ENCODE measurements at places on chromosomes 6 and 20.
A peak's percentile ranks its signal among the peaks of the same experiment; 100 is the strongest.

- no peak overlapping the region for H3K27ac ChIP-seq
- H3K36me3 ChIP-seq: no peaks in the 10 kb centered on the region
- no peak for DNase-seq
- H3K27me3 ChIP-seq: no peaks in the 10 kb centered on the region
These were observed 548.9 kb upstream of the ADGRB3 start for GRCh38 chr6:68086199-68086598.

GRCh38 chr6:20211941-20212391, 303 bp downstream of the MBOAT1 start:
- peak overlapping the region; percentile 64 for H3K4me3 ChIP-seq
- H3K27me3 ChIP-seq: 0 out of 2 replicates have a peak, but pooled peaks cover 6% of the 10 kb centered on the region
- H3K27ac ChIP-seq: no peak overlapping the region
- H3K36me3 ChIP-seq: no peaks in the 10 kb centered on the region
- peaks cover 13% of the 10 kb centered on the region for H3K4me1 ChIP-seq

DNA sequence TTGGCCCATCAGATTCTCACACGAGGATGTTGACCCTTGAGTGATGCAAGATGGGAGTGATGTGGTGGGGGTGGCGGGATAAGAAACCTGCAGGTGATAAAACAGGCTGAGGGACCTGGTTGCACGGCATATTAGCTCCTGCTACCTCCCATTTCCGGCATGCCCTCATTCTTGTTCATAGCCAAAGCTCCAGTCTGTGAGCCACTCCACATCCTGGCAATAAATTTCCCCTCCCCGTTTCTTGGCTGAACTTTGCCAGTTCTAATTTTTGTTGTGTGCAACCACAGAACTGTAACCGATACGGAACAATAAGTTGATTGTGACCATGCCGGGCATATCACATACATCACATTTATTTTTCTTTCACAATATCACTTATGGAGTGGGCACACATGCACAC, 41.6 kb upstream of the NFATC2 start:
- no peaks in the 10 kb centered on the region for H3K36me3 ChIP-seq
- no peaks in the 10 kb centered on the region for H3K27me3 ChIP-seq
- no peak for DNase-seq
- no peak overlapping the region for H3K4me3 ChIP-seq

DNA sequence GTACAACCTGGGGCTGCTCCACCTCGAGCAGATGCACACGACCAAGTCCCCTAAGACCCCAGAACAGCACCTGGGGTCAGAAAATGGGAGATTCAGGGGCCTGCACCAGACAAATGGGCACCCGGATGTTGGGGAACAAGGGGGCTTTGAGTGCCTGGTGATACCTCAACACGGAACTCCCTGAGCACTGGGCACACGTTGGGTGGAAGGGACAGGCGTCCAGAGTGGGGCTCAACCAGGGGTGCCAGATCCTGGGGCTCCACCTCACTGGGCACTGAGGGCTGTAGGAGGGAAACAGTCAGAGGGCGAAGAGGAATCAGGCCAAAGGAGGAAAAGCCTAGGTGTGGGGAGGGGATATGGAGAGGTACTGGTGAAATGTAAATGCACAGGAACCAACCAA, 33.5 kb upstream of the SPAG4 start:
- no peak for DNase-seq
- no peak overlapping the region for H3K4me3 ChIP-seq
- no peaks in the 10 kb centered on the region for H3K27me3 ChIP-seq
- no peaks in the 10 kb centered on the region for H3K36me3 ChIP-seq

- H3K4me3 ChIP-seq: no peak overlapping the region
- no peak overlapping the region for H3K27ac ChIP-seq
These were observed 264.7 kb downstream of the ZNF217 start for GRCh38 chr20:53328961-53329360.

- H3K27me3 ChIP-seq: no peaks in the 10 kb centered on the region
- no peak for DNase-seq
- no peak overlapping the region for H3K4me3 ChIP-seq
- H3K36me3 ChIP-seq: no peaks in the 10 kb centered on the region
- no peak overlapping the region for H3K27ac ChIP-seq
These were observed 6.2 kb downstream of the PXT1 start for GRCh38 chr6:36436466-36436865.

DNA sequence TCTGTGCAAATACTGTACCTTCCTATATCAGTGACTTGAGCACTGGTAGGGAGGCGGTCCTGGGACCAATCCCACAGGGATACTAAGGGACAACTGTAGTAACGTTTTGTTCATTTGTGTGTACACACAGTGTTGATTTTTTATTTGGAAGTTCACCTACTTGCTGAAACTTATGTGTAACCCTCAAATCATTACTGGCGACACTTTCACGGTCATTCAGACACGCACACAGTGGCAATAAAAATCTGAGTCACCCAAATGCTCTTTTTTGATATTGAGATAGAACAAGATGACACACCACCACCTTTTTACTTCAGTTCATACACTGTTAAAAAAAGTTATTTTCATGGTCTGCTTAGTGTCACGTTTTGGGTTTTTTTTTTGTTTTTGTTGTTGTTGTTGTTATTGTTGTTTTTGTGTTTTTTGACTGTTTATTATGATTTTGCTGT, 79.8 kb downstream of the QKI start:
- H3K27me3 ChIP-seq: no peaks in the 10 kb centered on the region
- DNase-seq: no peak
- no peak overlapping the region for H3K27ac ChIP-seq
- no peak overlapping the region for H3K4me3 ChIP-seq
- no peaks in the 10 kb centered on the region for H3K4me1 ChIP-seq
- H3K36me3 ChIP-seq: no peaks in the 10 kb centered on the region

GRCh38 chr6:42349753-42350511, 101.8 kb downstream of the TRERF1 start:
- DNase-seq: no peak
- H3K4me1 ChIP-seq: no peaks in the 10 kb centered on the region
- no peak overlapping the region for H3K4me3 ChIP-seq
- H3K27me3 ChIP-seq: no peaks in the 10 kb centered on the region
- H3K36me3 ChIP-seq: no peaks in the 10 kb centered on the region

DNA sequence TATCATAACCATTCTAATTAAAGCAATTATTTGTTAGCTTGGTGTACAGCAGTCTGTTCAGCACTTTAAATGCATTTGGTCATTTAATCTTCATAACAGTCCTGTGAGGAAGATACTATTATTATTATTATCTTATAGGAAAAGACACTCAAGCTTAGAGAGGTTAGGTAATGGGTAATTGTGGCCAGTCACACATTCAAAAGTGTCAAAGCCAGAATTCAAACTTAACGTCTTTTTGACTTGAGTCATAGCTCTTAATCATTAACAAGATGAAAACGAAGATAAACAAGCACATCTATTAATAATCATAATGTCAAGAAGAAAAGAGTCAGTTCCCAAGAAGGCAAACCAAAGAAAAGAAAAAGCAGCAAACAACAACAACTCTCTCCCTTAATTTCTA, 251.0 kb downstream of the SYNE1 start:
- no peaks in the 10 kb centered on the region for H3K36me3 ChIP-seq
- no peaks in the 10 kb centered on the region for H3K4me1 ChIP-seq
- H3K27me3 ChIP-seq: no peaks in the 10 kb centered on the region
- no peak overlapping the region for H3K4me3 ChIP-seq
- H3K27ac ChIP-seq: no peak overlapping the region
- no peak for DNase-seq

- H3K4me3 ChIP-seq: no peak overlapping the region
- no peak overlapping the region for H3K27ac ChIP-seq
- DNase-seq: no peak
- H3K27me3 ChIP-seq: no peaks in the 10 kb centered on the region
These were observed 454.5 kb upstream of the JAG1 start for GRCh38 chr20:11128220-11128718.

DNA sequence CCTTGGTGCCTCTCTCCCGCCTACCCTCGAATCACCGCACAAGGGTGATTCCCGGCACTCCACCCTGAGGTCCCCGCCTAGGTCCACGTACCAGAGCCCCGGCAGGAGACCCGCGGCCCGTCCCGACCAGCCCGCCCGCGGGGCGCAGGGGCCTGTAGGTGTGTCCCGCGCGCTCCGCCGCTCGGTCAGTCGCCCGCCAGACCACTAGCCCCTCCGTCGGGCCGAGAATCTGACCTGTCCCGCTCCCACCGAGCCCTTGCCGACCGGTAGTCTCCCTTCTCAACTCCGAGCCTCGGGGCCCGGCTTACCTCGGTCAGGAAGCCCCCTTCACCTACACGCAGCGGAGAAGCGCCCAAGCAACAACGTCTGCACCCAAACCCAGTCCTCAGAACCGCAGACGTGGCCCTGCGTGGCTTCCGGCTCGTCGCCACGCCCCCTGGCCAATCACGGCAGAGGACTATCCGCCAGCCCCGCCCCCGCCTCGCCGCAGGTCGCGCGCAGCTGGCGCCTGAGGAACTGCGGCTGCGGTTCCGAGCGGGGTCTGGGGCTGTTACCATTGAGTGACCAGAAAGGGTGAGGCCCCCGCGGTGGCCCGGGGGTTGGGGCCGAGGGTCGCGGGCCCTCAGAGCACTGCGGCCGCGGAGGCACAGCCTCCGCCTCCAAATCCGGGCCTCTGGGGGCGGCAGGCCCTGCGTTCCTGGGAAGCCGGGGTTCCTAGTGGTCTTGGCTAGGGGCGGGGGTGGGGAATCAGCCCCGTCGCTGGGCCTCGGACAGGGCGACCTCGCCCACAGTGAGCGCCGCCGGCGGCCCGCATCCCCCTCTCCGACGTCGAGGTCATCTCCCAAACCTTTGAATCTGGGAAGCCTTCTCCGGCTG, at the start of the genes PGM3 and RWDD2A:
TSS of gene PGM3 (minus strand) at position 395 of the 876 bp plus-strand sequence. CDS start 2,253 bp downstream, outside the sequence.
TSS of gene RWDD2A (plus strand) at position 487 of the 876 bp plus-strand sequence. CDS start 1,095 bp downstream, outside the sequence.
- peaks cover 5% of the 10 kb centered on the region for H3K36me3 ChIP-seq
- no peaks in the 10 kb centered on the region for H3K27me3 ChIP-seq
- H3K27ac ChIP-seq: peak within 1 kb of the TSS; percentile 72
- DNase-seq: peak; percentile 92
- no peaks in the 10 kb centered on the region for H3K4me1 ChIP-seq

DNA sequence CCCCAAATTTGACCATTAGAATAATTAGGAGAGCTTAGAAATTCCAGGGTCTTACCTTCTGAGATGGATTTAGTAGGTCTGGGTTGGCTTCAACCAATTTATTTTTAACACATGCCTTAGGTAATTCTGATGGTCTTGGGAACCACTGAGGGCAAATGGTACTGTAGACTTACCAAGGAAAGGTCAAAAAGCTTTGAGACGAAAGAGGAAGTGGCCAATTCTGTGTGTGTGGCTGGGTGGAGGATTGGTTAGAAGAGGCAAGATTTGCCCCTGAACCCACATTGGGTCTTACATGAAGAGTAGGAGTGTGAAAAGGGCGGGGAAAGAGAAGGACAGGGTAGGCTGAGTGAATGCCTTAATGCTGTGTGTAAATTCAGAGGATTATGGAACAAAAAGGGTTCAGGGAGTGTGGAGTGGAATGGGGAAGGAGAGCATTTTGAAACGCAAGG, 2.7 kb downstream of the ITCH start:
- no peak for DNase-seq
- peaks cover 16% of the 10 kb centered on the region for H3K36me3 ChIP-seq
- no peak overlapping the region for H3K27ac ChIP-seq
- H3K4me3 ChIP-seq: no peak overlapping the region
- H3K4me1 ChIP-seq: peaks cover 6% of the 10 kb centered on the region
- no peaks in the 10 kb centered on the region for H3K27me3 ChIP-seq

- H3K27ac ChIP-seq: no peak overlapping the region
- no peak for DNase-seq
- no peaks in the 10 kb centered on the region for H3K27me3 ChIP-seq
- no peaks in the 10 kb centered on the region for H3K36me3 ChIP-seq
- no peak overlapping the region for H3K4me3 ChIP-seq
These were observed 17.4 kb downstream of the MACROD2 start for GRCh38 chr20:14012671-14013070.

GRCh38 chr20:53565254-53565653, 28.4 kb downstream of the ZNF217 start:
- H3K4me3 ChIP-seq: no peak overlapping the region
- H3K36me3 ChIP-seq: peaks cover 57% of the 10 kb centered on the region
- no peaks in the 10 kb centered on the region for H3K4me1 ChIP-seq
- H3K27ac ChIP-seq: no peak overlapping the region
- H3K27me3 ChIP-seq: no peaks in the 10 kb centered on the region

DNA sequence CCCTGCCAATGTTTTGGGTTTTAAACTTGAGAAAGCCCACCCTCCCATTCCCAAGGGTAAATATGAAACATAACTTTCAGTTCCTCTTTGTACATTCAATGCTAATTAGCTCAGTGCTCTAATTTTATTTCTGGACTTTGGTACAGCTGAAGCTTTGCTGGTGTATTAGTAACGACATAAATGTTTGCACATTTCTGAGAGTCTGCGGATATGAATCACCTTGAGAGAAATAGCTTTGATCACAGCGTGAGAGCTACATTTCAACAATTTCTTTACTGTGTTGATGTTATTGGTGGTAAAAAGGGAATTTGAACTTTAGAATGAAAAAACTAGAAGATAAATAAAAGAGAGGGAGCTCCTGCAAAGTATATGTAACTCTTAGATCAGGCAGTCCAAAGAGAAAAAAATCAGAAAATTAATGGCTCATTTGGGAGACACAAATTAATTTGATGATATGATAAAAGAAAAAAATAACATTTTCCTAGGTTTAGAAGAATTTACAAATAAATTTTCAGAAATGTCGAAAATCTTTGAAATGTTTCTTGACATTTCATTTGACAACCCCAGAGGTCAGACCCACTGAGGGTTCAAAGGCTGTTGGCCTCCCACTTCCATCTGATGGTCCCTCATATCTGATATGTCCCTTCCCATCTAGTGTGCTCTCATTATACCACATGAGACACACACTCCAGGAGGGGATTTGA, 38.5 kb upstream of the CAP2 start:
- no peak overlapping the region for H3K4me3 ChIP-seq
- H3K4me1 ChIP-seq: no peaks in the 10 kb centered on the region
- no peaks in the 10 kb centered on the region for H3K36me3 ChIP-seq
- DNase-seq: no peak
- H3K27me3 ChIP-seq: no peaks in the 10 kb centered on the region

DNA sequence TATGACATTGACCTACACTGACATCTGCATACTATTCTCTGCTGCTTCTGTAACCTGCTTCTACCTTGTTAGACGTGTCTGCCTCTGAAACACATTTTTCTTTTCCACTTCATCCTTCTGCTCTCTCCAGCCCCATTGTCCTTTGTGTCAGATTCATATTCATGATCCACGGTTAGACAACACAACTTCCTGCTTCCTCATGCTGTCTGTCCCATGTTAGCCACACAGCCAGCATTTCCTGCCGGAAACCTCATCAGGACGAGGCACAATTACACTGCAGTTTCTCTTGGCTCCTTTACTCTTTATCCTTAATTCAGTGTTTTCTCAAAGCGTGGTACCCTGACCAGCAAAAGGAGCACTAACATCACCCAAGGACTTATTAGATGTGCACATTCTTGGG, 150.2 kb downstream of the TBC1D7 start:
- no peak for DNase-seq
- no peak overlapping the region for H3K27ac ChIP-seq
- H3K4me3 ChIP-seq: no peak overlapping the region
- no peaks in the 10 kb centered on the region for H3K27me3 ChIP-seq
- H3K36me3 ChIP-seq: no peaks in the 10 kb centered on the region
- peaks cover 12% of the 10 kb centered on the region for H3K4me1 ChIP-seq

Data from H1 (cell line).